ENCODE measurements at places on chromosomes 13 and 19.

- DNase-seq, result no peak
These were observed 27.0 kb downstream of the TEX29 start for GRCh38 chr13:111347438-111347837.

- peak; percentile 46 for DNase-seq
These were observed 25.0 kb downstream of the ERCC5 start for GRCh38 chr13:102870677-102871415.

DNA sequence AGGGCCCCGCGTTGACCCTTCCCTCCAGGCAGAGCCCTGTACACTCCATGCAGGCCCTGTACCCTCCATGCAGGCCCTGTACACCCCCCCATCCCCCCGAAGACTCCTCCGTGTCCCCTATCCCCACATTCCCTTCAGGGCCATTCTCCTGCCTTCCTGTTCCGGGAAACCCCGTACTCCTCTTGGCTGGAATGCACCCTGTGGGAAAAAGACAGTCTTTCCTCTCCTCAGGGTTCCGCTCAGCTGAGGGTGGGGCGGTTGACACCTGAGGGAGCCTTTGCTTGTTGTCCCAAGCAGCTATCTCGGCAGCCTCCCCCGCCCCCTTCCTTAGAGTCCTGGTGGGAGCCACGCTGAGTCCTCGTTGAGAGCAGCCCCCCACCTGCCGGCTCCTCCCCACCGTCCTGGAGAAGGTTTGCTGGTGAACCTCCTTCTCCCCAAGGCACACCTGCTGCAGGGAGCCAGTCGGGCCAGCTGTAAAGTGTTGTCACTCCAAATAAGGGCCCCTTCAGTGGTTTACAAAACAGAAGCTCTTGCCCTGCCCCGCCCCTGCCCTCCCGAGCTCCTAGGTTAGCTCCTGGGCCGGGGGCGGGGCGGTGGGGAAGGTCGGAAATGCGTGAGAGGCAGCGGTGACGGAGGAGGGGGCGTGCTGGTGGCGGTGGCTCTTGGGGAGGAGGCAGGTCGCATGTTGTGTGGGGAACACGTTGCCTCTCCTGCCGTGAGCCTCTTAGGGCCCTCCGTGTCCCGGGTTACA, 1.5 kb downstream of the GNA11 start:
- no peak for DNase-seq

GRCh38 chr19:45305421-45305820, 17.3 kb downstream of the CKM start:
- DNase-seq, result no peak

DNA sequence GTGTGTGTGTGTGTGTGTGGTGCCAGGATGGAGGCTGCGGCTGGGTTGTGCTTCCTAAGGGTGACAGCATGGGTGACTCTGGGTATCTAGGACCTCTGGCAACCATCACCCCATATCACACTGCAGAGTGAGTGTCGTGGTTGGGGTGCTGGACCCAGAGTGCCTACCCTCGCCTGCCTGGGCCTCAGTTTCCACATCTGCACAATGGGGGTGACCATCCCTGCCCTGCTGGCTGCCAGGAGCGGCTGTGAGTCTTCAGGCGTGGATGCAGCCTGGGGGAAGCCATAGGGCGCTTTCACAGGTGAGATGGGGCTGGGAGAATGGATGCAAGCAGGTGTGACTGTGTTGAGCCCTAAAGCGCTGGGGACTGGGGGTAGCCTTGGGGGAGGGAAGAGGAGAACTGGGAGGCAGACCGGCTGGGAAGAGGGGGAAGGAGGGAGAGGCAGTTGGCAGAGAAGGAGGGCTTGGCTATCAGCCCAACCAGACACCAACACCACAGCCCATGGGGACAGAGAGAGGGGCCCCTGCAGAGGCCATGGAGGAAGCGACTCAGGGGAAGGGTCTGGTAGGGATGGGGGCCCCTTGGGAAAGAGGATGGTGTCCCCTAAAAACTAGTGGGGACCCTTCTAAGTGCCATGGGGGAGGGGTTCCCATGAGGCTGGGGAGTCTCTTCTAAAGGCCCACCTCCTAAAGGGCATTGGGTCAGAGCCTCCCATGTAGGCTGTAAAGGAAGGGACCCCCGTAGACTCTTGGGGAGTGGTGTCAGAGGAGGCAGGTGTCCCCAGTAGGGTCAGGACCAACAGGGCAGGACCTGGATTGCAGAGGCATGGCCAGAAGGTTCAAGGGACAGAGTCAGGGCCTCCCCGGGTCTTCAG, 1.7 kb downstream of the PLPPR2 start:
- DNase-seq, result no peak

All from NCI-H446 (cell line).